ENCODE measurements at places on chromosomes 3 and 15. TPM values are rescaled to one million over a fixed set of nuclear protein-coding genes. Genes with fewer than 3 reads are reported as not detected.

The P2RY14 gene
- not detected for total RNA-seq

The STX19 gene
- total RNA-seq: not detected

The GABRR3 gene
- not detected for total RNA-seq

The LRRC31 gene
- not detected for total RNA-seq

The SAMD7 gene
- total RNA-seq: not detected

The ASB14 gene
- not detected for total RNA-seq

The DPPA2 gene
- 0.68 TPM for total RNA-seq

The RAB8B gene
- 29.4 TPM for total RNA-seq

The ARHGEF26 gene
- total RNA-seq: 6.6 TPM

The CHRD gene
- total RNA-seq: 0.11 TPM

The DAZL gene
- total RNA-seq: not detected

The LMAN1L gene
- total RNA-seq: not detected

The RLBP1 gene
- not detected for total RNA-seq

The LAMB2 gene
- 40.1 TPM for total RNA-seq

The CLDN1 gene
- total RNA-seq: 7.3 TPM

The FEZF2 gene
- not detected for total RNA-seq

The ZBTB38 gene
- total RNA-seq: 45.6 TPM

Data from Daoy (cell line).